Sigmoid colon (tissue), 7 donors: ENCODE measurements at places on chromosomes 11 and 22. TPM values are rescaled to one million over a fixed set of nuclear protein-coding genes. Genes with fewer than 3 reads are reported as not detected.

Gene DNAJC24
- 16.8 TPM for total RNA-seq

Gene KCNQ1OT1
- total RNA-seq = 1.4 TPM

Gene PRRG4
- 1.7 TPM for total RNA-seq

Gene DMC1
- total RNA-seq = 5.4 TPM

Gene TPH1
- 0.36 TPM for total RNA-seq

Gene TRPT1
- total RNA-seq = 46.6 TPM

Gene FXYD2
- 3.2 TPM for total RNA-seq

Gene OR6X1
- total RNA-seq = not detected

DNA sequence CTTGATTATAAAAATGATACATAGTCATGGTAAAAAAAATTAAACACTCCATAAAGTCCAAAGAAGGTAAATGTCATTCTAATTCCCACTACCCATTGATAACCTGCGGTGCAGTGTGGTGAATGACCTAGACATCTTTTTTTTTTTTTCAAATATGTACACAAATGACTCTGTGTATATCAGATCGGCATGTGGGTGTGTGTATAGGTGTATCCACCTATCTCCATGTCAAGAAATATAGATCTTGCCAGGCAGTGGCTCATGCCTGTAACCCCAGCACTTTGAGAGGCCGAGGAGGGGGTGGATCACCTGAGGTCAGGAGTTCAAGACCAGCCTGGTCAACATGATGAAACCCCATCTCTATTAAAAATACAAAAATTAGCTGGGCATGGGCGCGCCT is 18.4 kb upstream of the CBX6 start:
- no peak for DNase-seq

DNA sequence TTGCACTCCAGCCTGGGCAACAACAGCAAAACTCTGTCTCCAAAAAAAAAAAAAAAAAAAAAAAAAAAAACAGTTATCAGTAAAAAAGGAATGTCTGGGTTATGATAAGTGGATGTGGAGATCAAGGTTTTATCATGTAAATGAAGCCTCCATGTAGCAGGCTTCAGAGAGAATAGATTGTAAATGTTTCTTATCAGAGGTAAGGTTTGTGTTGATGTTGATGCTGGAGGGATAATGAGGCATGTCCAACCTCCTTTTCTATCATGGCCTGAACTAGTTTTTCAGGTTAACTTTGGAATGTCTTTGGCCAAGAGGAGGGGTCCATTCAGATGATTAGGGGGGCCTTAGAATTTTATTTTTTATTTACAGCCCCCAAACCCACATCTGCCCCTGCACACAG is 35.4 kb upstream of the TREH start:
- no peak for DNase-seq

GRCh38 chr11:64259533-64260067 is 8.3 kb downstream of the PLCB3 start:
- no peak for DNase-seq

DNA sequence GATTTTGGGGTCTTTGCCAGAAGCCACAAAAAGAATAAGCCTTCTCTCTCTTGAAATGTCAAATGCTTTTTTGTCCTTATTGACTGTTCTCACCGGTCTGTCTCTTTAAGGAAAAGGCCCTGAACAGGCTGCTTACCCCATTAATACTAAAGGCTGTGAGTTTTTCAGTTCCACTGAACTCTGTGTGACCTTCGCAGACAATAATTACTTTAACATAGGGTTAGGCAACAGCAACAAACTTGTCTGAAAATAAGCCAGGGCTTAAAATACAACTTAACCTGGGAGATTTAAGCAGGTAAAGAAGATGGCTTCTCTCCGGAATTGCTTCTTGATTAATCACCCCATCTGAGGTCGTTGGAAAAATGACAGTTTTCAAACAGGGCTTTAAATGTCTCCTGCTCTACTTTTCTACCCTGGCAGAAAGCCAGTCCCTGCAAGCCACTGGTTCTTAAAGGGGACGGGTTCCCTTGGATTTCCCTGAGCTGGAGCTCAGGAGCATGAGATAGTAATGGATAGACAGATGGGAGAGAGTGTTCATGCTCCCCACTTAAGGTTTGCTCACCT is 69.4 kb downstream of the ARL14EP start:
- no peak for DNase-seq

DNA sequence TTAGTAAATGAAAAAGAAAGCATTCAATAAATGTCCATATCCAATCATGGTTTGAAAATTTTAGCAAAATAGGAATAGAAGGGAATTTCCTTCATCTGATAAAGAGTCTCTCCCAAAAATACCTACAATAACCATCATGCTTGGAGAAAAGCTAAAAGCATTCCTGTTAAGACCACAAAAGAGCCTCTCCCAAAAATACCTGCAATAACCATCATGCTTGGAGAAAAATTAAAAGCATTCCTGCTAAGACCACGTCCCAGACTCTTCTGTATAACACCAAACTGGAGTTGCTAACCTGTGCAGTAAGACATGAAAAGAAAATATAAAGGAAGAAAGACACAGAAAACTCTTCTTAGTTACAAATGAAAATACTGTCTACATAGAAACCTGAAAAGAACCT is 69.4 kb downstream of the LINC01488 start:
- no peak for DNase-seq

- DNase-seq = no peak
Measured at GRCh38 chr11:120532082-120532831, 20.7 kb downstream of the GRIK4 start.

DNA sequence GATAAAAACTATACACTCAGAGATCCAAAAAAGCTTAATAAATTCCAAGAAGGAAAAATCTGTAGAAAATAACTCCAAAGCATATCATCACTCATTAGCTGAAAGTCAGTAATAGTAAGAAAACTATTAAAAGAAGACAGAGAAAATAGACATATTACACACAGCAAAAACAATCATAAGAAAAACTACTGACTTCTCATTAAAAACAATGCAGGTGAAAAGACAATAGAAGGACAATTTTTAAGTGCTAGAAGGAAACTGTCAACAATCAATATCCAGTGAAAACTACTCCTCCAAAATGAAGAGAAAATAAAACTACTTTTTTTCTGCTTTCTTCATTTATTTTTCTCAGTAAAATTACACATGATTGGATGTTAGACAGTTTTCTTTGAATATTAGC is 56.5 kb downstream of the BLID start:
- no peak for DNase-seq

- peak; percentile 81 for DNase-seq
Measured at GRCh38 chr11:78039919-78040671, 17.0 kb upstream of the KCTD14 start.

GRCh38 chr11:59172345-59173079 is 580 bp downstream of the DTX4 start:
- DNase-seq = no peak

DNA sequence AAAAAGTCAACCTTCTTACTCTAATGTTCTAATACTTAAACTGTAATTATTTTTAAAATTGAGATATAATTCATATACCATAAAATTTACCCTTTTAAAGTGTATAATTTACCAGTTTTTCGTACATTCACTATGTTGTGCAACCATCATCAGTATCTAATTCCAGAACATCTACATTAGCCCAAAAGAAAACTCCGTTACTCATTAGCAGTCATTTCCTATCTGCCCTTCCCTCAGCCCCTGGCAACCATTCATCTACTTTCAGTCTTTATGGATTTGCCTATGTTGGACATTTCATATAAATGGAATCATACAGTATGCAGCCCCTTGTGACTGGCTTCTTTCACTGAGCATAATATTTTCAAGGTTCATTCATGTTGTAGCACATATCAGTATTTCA is 22.2 kb downstream of the SGSM3 start:
- DNase-seq = no peak

DNA sequence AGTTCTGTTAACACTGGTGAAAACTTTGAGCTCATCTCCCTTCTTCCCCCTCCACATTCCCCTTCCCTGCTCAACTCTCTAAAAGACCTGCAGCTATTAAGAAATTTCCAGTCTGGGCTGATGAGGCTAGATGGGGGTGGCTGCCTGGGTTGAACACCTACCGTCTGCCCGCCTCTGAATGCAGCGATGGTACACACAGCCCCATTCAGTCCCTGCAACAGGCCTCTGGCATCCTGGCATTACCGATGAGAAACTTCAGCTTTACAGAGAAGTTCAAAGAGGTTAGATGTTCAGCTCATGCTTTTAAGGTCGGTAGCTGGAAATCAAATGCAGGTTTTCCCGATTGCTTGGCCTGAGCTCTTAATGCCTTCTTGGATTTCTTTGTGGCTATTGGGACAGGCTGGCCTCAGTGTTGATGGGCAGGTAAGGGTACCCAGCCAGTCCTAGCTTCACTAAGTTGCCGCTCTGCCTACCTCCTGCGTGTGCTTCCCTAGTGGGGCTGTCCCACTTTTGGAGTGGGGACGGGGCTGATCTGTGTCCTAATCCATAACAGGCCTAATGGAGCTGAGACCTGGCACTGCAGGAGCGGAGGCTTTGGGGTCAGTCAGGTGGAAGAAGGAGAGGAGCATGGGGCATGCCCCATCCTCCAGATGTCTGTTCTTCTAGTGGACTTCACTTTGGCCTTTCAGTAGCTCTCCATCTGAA is 49.1 kb downstream of the ZBTB16 start:
- peak; percentile 59 for DNase-seq

GRCh38 chr11:3052109-3052479 is 5.1 kb downstream of the CARS1 start:
- no peak for DNase-seq

- no peak for DNase-seq
Measured at GRCh38 chr11:882596-882995, 28.0 kb downstream of the CHID1 start.

DNA sequence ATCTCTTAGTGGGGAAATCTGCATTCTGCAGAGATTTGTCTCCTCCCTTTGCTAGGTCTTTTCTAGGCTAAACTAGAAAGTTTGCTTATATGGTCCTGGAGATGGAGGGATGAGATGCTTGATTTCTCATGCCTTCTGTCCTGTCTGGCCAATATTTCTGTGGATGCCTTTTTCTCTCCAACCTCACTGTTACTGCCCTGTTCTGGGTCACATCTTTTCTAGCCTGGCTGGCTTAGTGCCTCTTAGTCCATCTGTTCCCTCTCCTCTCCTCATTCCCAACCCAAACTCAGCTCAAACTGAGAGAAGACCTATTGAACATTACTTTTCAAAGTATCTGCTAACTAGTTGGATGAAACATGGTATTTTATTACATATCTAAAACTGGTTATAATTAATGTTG is 62.0 kb downstream of the RRM1 start:
- no peak for DNase-seq
